ENCODE measurements at places on chromosomes 2 and 18.

GRCh38 chr18:45930963-45931362 is 36.2 kb downstream of the EPG5 start:
- DNase-seq = no peak

DNA sequence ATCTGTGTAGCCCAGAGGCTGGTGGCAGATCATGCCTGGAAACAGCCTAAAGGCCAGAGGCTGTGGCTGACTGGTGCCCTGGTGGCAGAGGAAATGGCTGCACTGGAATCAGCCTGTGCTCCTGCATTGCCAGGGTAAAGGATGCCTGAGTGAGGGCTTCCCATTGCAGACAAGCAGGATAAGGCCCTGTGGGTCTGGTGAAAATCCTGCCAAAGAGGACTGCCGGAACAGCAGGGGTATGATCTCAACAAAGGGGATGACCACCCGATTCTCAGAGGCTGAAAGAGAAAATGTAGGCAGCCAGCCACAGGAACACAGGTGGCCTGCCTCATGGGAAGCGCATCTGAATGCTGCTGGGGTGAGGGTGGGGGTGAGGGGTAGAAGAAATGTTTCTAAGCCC is 48.2 kb downstream of the FBXO48 start:
- DNase-seq = no peak

DNA sequence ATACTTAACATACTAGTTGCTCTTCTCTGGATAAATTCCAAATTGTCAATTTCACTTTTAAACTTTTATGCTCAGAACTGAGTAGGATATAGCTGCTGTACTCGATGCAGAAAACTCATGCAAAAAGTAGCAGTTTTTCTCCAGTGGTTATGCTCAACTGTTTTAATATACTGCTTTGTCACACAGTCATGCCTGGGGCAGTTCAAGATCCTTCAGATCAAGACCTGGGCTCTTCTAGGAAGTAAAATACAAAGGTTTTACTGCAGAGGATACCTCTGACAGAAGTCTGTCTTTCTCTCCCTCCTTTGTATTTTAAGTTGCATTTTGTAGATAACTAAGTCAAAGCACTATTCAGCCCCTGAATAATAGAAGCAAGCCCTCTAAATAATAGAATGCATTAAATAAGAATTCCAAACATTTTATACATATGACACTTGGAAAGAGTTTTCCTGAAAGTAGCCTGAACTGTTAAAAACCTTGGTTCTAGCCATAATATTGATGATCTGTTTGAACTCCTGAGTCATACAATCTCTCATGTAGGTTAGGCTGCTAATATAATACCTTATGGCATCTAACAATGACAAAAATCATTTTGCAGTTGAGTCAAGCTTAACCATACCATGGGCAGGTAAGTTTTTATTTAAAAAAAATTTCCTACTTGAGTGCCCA is 183.3 kb upstream of the TRIB2 start:
- DNase-seq = no peak

DNA sequence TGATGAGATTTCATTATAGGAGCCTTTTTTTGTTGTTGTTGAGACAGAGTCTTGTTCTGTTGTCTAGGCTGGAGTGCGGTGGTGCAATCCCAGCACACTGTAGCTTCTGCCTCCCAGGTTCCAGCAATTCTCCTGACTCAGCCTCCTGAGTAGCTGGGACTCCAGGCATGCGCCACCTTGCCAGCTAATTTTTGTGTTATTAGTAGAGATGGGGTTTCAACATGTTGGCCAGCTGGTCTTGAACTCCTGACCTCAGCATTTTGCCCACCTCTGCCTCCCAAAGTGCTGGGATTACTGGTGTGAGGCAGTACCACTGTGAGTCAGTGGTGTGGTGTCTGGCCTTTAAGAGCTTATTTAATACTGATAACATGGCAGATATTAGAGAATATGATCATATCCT is 60.1 kb downstream of the MOB4 start:
- DNase-seq = no peak

DNA sequence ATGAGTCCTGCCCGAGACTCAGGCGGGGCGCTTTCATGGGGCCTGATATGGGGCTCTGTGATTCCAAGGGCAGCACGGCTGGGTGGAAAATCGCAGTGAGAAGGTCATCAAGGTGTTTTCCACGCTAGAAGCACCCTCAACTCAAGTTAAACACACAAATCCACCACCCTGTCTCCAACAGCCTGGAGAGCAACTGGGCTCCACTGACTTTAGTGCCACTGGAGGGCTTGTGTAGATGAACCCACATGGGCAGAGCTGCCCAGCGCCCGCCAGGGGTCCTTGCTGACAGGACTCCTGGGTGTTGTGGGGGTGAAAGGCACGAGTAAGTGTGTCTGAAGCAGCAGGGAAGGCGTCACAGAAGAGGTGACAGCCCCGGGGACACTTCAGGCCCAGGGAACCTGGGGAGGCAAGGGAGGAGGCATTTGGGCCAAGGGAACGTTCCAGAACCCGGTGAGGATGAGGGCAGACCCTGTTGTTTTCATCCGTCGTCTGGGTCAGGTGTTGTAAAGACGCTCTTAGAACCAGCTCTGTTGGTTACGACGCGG is 51.8 kb upstream of the CTDP1 start:
- DNase-seq = no peak

- DNase-seq = no peak
Observed at GRCh38 chr2:152028182-152028862, 70.5 kb downstream of the CACNB4 start.

All from stimulated activated CD4-positive, alpha-beta T cell treated with anti-CD3 and anti-CD28 coated beads, Interleukin-4, amount 100 ng/mL, for 48 hours (primary cell).